ENCODE measurements at places on chromosomes 4 and X.

GRCh38 chrX:74117962-74118902 is 185.7 kb upstream of the ZCCHC13 start:
- no peak for DNase-seq

- no peak for DNase-seq
These were observed 1.5 kb upstream of the TMA16 start for GRCh38 chr4:163492951-163493504.

DNA sequence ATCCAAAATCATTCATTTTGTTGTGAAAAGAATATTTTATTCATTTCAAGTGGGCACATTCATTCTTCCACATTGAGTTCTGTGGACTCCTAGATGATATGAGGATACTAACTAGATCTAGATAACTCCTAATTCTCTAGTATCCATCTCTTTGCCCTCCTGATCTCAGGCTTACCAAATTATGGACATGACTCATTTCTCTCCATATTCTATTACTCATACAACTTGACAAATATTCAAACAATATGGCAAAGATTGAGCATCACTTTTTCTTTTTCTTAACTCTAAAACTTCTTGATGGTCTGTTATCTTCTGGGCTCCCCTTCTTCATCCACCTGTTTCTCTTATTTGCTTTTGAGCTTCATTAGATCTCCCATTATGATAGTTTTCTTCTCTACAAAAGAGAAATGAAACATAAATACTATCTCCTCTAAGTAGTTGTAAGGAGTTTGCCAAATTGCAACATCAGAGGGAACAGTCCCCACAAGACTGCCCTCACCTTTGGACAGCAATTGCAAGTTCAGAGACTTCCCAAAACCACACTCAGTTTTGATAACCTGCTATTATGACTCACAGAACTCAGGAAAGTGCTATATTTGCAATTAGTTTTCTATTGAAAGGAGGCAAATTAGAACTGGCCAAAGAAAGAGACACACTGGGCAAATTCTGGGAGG is 422.9 kb downstream of the SPRY1 start:
- no peak for DNase-seq

- DNase-seq: no peak
These were observed 585.7 kb downstream of the IL15 start for GRCh38 chr4:142222127-142222526.

- no peak for DNase-seq
These were observed 35.3 kb upstream of the GPR78 start for GRCh38 chr4:8544741-8545438.

- DNase-seq: no peak
These were observed 46.0 kb downstream of the LNX1 start for GRCh38 chr4:53545273-53545672.

DNA sequence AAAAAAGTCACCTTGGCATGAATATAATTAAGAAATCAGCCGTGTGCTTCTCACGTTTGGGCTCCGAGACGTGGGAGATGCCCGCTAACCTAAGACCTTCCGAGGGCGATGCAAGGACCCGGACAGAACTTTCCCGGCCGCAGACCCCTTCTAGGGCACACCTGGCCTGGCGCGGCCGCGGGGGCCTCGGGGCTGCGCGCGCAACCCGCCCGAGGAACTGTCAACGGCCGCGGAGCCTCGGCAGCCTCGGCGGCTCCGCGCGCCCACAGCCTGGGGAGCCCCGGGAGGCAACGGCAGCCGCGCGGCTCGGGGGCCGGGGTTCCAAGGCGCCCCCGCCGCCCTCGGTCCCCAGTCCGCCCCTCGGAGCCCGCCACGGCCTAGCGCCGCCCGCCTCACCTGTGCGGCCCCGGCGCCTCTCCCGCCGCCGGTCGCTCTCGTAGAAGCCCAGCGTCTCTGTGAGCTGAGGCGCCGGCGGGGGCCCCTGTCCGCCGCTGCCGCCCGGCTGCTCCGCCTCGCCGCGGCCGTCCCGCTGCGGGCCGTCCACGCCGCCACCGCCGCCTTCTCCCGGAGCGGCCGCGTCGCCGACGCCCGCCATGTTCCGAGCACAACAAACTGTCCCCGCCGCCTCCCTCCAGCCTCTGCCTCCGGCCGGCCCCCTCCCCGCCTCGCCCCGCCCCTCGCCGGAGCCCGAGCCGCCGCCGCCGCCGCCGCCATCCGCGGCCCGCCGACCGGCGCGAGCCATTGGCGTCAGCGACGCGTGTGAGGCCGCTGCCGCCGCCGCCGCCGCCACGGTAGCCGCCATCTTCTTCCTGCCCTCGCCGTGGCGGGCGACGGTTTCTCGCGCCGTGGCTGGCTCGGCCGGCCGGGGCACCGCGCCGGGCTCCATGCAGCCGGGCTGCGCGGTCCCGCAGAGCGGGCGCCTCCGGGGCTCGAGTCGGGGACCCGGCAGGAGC is at the start of gene TAPT1:
Gene TAPT1 (minus strand): TSS at position 609 of the 953 bp plus-strand sequence. CDS start 14 bp downstream, at position 595.
- peak; percentile 62 for DNase-seq

DNA sequence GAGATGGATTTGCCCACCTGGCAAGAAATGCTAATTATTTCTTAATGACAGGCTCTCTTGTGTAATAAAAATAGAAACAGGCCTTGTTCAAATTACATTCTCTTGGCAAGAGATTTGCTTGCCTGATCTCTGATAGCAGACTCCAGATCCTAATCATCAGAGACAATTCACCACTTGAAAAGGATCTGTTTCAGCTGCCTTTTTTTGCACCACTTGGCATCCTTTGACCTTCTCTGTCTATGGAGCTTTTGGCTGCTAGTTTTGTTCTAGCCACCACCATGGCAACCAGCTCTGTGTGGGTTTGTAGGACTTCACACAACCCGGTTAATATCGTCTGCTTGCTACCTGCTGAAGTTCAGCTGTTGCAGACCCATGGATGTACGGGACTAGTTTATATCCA is 241.1 kb upstream of the TLL1 start:
- no peak for DNase-seq

GRCh38 chr4:113447769-113448168 is 313.8 kb downstream of the CAMK2D start:
- no peak for DNase-seq

GRCh38 chr4:184396570-184397515 is 77.5 kb downstream of the IRF2 start:
- no peak for DNase-seq

GRCh38 chr4:150855981-150856510 is 159.0 kb downstream of the LRBA start:
- DNase-seq: no peak

GRCh38 chr4:3657902-3658529 is 108.2 kb upstream of the ADRA2C start:
- DNase-seq: no peak

DNA sequence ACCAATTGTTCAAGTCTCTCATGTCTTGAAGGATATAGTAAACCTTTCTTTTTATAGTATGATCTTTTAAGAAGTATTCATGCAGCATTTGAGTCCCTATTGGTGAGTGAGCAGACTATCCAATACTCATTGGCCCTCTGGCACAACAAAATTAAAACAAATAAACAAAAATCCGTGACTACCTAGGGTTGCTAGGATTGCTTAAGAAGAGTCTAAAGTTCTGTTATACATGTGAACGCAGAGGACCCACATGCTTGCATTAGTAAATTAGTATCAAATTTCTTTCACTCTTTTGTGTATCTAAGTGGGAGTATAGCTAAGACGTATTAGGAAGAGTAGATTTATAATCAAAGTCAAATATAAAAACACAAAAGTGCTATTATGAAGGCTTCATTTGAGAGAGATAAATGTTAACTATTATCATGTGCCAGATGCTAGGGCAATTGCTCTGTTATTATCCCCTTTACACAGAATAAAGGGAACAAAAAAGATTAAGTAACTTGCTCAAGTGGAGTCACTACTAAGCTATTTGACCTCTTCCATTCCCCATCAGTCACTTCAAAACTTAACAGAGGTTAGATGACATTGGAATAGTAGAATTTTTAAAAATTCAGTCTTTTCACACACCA is 29.2 kb upstream of the LARP1B start:
- DNase-seq: no peak

- no peak for DNase-seq
These were observed 161.2 kb downstream of the GLUD2 start for GRCh38 chrX:121208563-121208962.

All from stimulated activated CD4-positive, alpha-beta T cell treated with anti-CD3 and anti-CD28 coated beads, Interleukin-12 subunit alpha, Interleukin-12 subunit beta, amount 100 ng/mL, for 24 hours (primary cell).